ENCODE measurements at places on chromosomes 3 and 15.
A peak's percentile ranks its signal among the peaks of the same experiment; 100 is the strongest.

DNA sequence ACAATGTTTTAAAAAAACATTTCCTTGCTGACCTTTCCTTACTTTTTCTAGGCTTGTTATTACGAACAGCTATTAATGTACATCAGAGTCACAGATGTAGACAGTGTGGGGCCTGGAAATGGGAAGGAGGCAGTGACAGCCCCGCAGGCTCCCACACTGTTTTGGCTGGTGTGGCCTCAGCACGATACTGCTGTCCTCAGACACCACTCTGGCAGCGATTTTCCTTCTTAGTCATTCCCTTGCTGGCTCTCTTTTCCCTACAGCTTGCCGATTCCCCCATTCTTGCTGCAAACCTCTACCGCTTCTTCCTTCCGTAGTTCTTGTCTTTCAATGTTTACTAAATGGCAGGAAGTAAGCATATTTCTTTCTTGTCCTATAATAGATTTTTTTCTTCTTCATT is 113.1 kb downstream of the ABI3BP start:
- DNase-seq: no peak

- DNase-seq: no peak
Measured at GRCh38 chr3:87044409-87044808, 53.5 kb upstream of the VGLL3 start.

DNA sequence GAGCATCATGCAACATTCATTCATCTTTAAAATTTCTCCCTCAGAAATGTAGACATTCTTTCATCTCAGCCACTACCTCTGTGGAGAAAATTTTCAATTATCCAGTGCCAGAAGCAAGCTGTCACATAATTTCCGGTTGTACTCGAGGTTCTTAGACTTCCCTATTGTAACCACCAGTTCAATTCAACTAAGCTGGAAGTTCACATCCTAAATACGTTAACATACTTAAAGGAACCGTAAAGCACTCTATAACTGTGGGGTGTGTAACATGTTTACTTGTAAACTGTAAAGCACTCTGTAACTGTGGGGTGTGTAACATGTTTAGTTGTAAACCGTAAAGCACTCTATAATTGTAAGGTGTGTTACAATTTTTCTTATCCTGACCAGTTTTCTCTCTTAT is 150.3 kb downstream of the PLCL2 start:
- DNase-seq: peak; percentile 63

DNA sequence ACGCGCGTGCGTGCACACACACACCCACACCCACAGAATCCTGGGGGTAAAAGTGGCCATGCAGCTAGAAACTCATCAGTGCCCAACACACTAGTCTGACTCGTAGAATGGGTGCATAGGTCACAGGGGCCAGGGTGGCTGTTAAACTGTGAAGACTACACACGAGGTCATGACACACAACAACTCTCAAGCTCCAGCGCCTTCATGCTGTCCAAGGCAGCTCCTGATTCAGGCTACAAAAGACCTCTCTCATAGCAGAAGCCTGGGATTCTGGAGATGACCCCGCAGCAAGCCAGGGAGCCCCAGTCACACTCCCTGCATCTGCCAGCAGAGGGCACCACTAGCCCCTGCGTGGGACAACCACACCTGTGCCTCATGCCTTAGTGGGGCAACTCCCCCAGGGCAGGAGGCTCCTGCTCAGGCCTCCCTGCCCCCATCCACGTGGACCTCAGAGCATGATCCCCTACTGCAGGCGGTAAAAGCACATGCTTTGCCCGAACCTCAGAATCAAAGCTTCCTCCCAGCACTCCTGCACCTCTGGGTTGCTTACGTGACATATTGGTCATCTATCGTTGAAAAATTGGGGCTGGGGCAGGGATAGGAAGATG is 93.1 kb downstream of the LRIG1 start:
- DNase-seq: peak; percentile 78

GRCh38 chr3:42557854-42558253 is 23.9 kb downstream of the SEC22C start:
- DNase-seq: no peak

GRCh38 chr3:5464649-5465048 is 277.1 kb downstream of the EDEM1 start:
- peak; percentile 44 for DNase-seq

- peak; percentile 77 for DNase-seq
Measured at GRCh38 chr15:85690561-85691231, 104.0 kb downstream of the KLHL25 start.

- DNase-seq: no peak
Measured at GRCh38 chr3:45092132-45093031, 53.8 kb downstream of the CDCP1 start.

- no peak for DNase-seq
Measured at GRCh38 chr3:112308151-112308911, 14.3 kb upstream of the SLC9C1 start.

DNA sequence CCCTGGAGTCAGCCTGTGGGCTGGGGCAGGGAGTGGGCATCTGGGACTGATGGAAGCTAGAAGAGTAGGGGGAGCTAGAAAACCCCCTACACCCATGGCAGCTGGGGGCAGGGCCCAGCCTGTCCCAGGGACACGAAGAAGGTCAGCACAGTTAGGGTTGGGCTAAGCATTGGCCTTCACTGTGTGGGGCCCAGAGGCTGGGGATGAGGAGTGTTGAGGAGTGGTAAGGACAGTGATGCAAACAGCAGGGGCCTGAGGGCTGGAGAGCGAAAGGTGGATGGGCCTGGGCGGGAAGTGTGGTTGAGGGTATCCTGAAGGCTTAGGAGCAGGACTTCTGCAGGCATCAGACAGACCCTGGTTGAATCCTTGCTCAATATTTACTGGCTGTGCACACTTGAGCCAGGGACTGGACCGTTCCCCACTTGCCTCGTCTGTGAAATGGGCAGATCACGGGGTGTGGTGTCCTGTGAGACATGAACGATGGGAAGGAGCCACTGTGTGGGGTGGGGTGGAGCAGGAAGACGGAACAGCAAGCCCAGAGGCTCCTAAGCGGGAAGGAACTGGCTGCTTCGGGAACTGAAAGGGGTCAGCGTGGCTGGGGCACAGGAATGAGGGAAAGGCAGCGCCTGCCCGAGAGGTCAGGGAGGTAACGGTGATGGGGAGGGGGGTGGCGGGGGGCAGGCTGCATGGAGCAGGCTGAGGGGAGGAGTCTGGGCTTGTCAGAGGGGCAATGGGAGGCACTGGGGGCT is 7.3 kb downstream of the PRKCD start:
- peak; percentile 85 for DNase-seq

DNA sequence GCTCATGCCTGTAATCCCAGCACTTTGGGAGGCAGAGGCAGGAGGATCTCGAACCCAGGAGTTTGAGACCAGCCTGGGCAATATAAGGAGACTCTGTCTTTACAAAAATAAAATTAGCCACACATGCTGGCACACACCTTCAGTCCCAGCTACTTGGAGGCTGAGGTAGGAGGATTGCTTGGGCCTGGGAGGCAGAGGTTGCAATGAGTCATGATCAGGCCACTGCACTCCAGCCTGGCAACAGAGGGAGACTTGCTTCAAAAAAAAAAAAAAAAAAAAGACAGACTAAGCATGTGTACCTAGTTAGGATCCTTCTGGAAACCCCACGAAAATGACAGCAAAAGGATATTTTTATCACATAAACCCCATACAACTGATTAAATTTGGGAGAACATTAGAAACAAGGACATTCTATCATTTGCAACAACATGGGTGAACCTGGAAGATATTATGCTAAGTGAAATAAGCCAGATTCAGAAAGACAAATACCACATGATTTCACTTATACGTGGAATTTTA is 44.9 kb downstream of the METTL6 start:
- DNase-seq: no peak

GRCh38 chr15:76529911-76530310 is 193.3 kb downstream of the ISL2 start:
- DNase-seq: no peak

- DNase-seq: no peak
Measured at GRCh38 chr3:54822206-54822605, 105.7 kb downstream of the LRTM1 start.

GRCh38 chr15:81229586-81229985 is 32.9 kb downstream of the IL16 start:
- peak; percentile 53 for DNase-seq

GRCh38 chr3:9948586-9948985 is 3.6 kb downstream of the PRRT3 start:
- DNase-seq: no peak

DNA sequence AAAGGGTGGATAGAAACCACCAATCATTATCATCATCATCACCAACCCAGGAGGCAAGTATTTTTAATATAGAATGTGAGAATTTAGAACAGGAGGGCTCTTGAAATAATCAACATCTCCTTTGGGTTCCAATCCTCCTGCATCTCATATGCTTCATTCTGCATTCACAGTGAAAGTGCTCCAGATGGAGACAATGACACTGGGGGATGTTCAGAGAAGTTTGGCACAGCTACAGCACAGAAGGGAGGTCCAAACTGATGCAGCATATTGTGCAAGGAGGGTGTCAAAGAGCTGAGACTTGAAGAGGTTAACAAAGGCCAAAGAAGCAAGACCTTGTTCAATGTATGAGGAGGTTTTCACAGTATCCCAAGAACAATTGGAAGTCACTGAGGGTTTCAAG is 767.1 kb downstream of the NTRK3 start:
- DNase-seq: no peak

- no peak for DNase-seq
Measured at GRCh38 chr15:101449471-101450402, 39.8 kb downstream of the PCSK6 start.

GRCh38 chr3:51796854-51797253 is 17.8 kb upstream of the IQCF6 start:
- DNase-seq: no peak

GRCh38 chr3:62970648-62971047 is 95.4 kb upstream of the CADPS start:
- DNase-seq: no peak

GRCh38 chr3:31541089-31541488 is 8.4 kb downstream of the STT3B start:
- DNase-seq: peak; percentile 18

GRCh38 chr3:134709076-134709475 is 58.3 kb upstream of the KY start:
- DNase-seq: no peak

DNA sequence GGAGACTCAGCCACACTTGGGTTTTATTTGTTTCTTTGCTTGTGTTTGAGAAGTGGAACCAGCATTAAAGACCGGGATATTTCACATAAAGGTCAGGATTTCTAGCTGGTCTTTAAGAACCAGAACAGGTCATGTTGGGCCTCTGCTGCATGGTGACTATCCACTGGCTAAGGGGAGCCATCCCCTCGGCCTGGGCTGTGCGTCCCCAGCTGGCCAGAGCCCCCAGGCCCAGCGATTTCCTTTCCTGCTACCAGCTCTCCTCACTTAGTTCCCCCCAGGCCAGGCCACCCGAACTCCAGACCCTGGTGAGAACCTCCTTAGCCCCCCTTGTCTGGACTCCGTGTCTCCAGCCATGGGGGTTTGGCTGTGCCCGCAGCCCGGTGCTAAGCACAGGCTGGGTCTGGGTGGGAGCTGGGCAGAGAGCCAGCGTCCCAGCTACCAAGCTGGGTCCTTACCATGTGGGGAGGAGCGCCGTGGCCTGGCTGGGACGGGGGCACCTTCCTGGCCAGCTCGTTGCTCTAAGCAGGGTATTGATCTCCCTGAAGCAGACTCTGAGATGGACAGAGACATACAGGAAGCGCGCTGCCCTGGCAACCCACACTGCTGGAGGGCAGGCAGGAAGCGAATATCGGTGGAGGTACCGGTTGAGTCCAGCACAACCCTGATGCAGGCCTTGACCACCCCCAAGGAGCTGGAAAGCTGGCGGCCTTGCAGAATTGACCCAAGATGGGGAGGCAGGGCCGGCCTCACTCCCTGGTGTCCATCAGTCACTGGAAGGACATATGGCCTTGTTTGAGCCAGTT is 49.4 kb downstream of the KLF15 start:
- no peak for DNase-seq

DNA sequence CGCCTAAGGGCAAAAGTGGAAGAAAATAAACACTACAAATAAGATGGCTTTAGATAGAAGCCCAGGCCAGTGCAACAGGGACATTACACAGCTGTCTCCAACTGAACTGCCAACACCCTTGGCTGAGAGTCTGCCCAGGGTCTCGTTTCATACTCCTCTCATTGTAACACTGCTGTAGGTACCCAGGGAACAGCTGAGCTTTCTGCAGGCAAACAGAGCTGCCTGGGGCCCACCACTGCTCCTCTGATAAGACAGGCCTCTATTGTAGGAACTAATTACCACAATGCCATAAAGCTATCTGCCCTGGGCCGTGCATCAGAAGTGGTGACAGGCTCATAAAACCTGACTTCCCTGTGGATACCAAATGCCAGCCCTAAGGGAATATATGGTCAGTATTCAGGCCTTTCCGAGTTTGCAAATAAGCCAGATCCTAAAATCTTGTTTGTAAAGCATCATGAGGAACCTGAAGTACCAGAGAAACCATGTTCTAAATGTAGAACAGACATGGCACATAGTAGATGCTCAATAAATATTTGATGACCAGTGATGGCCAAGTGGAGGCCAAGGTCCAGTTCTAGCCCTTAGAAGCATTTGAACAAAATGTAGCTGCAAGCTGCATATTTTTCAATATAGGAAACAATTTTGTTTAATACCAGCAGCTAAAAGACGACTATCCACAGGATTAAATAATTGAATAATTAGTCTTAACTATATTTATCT is 84.3 kb upstream of the NEO1 start:
- DNase-seq: no peak

DNA sequence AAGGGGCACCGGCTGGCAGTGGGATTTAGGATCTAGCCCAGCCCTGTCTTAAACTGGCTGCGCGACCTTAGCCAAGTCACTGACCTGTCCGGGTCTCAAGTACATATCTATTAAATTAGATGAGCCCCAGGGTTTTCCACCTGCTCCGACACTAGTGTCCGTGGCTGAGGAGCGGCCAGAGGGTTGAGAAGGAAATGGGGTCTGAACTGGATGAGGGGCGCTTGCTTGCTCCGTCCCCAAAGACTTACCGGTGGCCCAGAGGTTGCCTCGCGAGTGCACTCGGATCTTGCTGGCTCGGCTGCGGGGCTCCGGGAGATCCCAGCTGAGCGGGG is 285 bp downstream of the NMB start:
- no peak for DNase-seq

- peak; percentile 79 for DNase-seq
Measured at GRCh38 chr3:38311476-38311875, 29.4 kb downstream of the SLC22A14 start.

GRCh38 chr15:41890050-41890690 is 3.7 kb downstream of the SPTBN5 start:
- DNase-seq: no peak

- no peak for DNase-seq
Measured at GRCh38 chr3:103308921-103309320, 874.1 kb downstream of the ZPLD1 start.

DNA sequence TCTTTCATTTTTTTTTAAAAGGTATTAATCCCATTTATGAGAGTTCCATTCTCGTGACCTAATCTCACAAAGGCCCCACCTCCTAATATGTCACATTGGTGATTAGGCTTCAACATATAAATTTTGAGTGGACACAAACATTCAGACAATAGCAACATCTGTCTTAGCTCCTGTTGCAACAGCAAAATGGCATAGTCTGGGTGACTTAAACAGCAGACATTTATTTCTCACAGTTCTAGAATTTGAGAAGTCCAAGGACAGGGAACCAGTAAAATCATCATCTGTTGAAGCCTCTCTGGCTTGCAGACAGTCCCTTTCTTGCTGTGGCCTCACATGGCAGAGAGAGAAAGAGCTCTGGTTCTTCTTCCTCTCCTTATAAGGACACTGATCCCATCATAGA is 3.2 kb upstream of the PLSCR2 start:
- peak; percentile 9 for DNase-seq

GRCh38 chr3:130572769-130573168 is 55.8 kb downstream of the COL6A6 start:
- no peak for DNase-seq
